ENCODE measurements at places on chromosomes 6 and 20.
A peak's percentile ranks its signal among the peaks of the same experiment; 100 is the strongest.

DNA sequence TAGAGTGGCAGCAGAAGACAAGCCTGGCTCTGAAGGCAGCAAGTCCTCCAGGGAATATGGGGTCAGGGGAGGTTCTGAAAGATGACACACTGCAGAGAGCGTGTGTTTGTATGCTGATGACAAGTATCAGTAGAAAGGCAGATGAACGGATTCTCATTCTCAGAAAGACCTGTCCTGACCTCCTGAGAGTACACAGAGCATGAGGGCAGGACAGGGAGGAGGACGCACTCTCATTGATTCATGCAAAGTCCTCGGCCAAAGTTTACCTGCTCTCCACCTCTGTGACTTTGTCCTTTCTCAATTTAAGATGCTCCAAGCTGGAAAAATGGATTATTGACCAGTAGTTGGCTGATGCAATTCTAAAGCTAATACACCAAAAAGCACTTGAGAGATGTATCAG is 156.7 kb downstream of the LPA start:
- no peak for DNase-seq

- no peak for DNase-seq
Measured at GRCh38 chr6:20954315-20954714, 420.1 kb downstream of the CDKAL1 start.

DNA sequence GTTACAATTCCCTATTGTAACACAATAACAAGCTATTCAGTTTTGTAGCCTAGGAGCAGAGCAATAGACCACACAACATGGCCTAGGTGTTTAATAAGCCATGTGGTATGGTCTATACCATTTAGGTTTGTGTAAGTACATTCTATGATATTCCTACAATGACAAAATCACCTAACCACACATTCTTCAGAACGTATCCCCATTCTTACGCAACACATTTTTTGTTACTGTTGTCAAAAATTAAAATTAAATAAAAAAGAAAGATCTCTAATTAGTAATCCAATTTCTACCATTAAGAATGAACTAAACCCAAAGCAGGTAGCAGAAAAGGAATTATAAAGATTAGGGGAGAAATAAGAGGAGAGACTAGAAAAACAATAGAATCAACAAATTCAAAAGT is 44.0 kb downstream of the RANBP9 start:
- peak; percentile 38 for DNase-seq

DNA sequence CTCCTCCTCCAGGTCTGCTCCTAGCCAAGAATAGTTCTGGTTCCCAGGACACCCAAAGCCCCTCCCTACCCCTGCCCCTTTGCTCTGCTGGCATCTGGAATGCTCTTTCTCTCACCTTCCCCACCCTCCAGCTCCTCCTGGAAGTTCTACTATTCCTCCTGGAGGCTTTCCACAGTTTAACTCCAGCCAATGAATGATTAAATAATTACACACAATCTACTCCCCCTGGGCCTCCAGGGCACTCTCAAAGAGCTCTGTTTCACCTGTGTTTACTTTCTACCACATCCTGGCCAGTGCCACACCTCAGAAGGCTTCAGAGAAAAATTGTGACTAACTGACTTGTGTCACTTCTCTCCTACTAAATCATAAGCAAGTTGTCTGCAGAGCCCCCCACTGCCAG is 36.2 kb downstream of the GCM1 start:
- no peak for DNase-seq

DNA sequence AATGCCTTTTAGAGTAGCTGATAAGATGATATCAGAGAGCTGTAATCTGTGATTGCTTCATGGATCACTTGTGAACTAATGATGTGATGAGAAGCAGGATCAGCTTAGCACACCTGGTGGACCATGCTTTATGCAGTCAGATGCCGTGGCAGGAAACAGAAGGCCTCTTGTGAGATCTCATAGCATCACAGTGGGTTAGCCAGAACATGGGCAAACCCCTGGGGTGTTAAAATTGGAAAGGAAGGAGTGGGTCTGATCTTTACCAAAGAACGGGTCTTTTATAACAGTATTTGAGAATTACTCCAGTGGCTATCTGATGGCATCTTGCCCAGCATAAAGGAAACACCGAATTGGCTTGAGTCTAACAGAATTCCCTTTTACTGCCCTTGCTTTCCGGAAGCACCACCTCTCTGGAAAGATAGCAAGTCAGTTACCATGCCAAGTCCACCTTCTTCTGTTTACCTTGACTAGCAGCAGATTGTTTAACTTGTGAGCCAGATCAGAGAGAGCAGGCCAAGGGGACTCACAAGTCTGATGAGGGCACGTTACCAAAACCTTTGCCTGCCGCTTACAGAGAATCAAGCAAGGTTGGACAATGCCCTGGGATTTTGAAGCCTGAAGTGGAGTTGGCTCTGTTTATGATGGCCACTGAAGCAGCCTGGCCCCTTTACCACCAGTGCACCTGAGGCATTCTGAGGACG is 20.9 kb upstream of the SRF start:
- DNase-seq = no peak

DNA sequence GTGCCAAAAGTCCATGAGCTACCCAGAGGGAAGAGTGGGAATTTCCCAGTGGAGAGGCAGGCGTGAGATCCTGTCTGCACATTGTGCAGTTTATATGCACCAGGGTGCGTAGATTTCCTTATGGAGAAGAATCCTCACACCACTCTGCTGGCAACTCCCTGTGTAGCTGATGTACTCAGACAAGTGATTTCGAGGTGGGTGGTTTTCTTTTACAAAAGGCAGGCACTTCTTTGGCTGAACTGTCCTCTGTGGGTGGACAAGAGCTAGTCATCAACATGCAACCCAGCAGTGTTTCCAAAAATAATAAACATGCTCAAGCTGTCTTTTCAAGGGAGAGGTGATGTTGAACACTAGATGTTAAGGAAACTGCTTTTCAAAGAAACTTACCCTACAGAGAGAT is 121.7 kb upstream of the NXT1 start:
- DNase-seq = peak; percentile 81

GRCh38 chr20:56796345-56796744 is 167.2 kb downstream of the TFAP2C start:
- DNase-seq = no peak

DNA sequence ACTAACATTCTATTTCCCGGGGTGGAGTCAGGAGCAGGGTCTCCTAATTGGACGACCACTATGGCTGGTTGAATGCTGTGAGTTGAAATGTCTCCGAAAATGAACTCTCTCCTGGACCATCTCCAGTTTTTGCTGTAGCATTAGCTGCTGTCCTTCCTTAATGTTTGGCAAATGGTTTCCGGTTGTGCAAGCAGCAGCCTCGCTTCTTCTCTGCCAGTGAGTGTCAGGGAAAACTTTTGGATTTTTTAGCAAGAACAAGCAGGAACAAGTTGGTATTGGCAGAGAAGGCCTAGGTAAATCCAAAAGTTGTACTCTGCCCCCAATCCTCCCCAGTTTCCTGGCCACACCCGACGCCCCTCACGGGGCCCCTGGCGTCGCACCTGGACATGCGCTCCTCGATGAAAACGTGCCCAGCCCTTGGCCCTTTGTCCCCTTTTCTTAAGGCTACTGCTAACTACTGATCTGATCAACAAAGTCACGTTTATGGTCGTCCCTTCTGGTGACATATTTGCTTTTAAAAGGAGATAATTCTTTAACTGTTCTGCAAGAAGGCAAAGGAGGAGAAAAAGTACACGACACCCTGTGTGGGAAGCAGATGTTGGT is 103.2 kb downstream of the ARMC2 start:
- DNase-seq = peak; percentile 51

DNA sequence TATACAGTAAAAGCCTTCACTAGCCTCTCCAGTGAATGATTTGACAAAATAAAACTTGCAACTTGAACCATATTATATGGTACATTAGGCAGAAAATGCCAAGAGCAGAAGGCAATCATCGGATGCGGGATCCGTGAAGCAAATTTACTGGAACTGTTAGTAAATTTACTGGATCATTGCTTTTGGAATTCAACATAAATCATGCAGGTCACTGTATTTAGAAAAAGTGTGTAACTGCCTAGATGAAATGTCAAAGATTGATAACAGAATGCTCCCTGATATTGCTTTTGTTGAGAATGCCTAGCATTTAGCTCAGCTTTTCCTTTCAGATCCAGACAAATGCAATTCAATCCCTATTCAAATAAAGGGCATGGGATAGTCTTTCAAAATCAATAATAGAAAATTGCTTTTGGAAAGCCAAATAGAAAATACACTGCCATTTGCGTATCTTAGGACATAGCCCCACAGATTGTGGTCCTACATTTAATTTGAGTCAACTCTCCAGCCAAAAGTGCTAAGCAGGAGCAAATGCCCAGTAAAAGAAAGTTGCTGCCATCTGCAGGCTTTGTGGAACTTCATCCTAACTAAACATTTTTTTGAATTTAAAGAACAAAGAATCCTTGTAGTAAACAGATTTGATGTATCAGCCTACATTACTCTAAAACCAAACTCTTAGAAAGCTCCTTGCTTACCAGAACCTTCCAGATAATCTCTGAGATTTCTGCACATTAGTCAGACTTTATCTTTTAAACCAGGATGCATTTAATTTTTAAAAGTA is 109.5 kb upstream of the HSF2 start:
- DNase-seq = peak; percentile 15

DNA sequence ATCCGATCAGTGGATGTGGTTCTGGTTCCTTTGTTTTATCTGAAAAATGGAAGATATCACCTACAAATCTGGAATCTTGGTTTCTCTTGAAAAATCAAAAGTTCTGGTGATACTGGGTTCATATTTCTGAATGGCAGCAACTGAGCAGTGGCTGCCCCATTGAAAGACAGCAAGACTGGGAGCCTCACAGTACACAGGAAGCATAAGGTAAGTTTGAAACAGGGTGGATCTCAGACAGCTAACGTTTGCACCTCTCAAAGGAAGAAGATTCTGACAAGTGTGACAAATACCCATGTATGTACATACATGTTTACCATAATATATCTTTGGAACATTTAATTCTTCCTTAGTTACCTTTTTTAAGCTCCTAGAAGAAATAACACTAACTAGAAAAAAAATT is at the start of gene SAMD3:
TSS of gene SAMD3 (minus strand) at position 177 of the 400 bp plus-strand sequence. CDS start 7,678 bp downstream, outside the sequence.
- DNase-seq = no peak

- DNase-seq = no peak
Measured at GRCh38 chr6:14635195-14635594, 517.6 kb downstream of the CD83 start.

DNA sequence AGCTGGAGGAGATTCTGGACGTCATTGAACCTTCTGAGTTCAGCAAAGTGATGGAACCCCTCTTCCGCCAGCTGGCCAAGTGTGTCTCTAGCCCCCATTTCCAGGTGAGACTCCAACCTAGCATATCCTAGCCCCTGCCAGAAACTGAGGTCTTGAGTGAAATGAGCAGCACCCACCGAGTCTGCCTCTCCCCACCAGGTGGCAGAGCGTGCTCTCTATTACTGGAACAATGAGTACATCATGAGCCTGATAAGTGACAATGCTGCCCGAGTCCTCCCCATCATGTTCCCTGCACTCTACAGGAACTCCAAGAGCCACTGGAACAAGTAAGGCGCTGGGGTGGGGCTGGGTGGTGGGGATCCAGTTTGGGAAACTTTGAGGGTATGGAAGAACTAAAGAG is 4.6 kb downstream of the MEA1 start:
- DNase-seq = peak; percentile 37

- DNase-seq = no peak
Measured at GRCh38 chr6:49898904-49899566, 32.7 kb upstream of the CRISP1 start.

- DNase-seq = no peak
Measured at GRCh38 chr6:5838656-5839396, 167.9 kb downstream of the NRN1 start.

DNA sequence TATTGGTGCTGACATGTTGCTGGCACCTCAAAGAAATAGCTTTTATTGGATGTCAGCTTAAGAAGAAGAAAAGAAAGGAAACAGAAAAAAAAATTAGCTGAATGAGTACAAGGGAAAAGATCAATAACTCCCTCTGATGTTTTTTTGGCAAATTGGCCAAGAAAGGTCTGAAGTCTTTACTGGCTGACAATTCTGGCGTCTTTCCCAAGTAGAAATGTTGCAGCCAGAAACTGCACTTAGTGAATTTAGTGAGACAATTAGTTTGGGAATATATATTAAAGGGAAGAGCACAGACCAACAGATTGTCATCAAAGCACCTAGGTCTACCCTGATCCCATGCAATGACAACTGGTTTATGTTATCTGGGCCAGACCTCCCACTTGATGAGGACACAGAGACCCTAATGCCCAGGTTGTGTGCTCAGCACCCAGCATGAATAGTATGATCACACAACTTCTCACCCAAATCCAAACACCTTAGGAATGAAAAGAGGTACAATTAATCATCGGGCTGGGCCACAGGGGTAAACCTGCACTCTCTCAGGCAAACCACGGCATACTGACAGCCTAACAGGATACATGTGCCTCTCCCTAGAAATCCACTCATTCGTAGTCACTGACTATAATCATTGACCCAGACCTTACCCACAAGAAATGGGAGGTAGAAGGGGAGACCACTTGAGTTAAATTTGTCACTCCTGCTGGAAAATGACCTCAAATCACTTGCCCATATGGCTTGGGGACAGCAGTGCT is 612.3 kb upstream of the ARID1B start:
- no peak for DNase-seq

DNA sequence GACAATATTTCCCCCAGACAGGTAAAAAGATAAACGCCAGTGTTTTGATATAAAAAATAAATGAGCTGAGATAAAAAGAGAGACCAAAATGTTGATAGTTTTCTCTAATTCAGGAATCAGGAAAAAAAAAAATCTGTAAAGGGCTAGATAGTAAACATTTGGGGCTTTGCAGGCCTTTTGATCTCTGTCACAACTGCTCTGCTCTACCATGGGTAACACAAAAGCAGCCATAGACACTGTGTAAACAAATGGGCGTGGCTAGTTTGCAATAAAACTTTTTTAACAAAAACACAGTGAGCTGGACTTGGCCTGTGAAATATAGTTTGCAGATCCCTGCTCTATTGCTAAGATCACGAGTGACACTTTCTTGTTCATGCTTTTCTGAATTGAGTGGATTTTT is 219.1 kb upstream of the STXBP5 start:
- no peak for DNase-seq

GRCh38 chr6:67221226-67221625 is 1413.9 kb upstream of the ADGRB3 start:
- DNase-seq = peak; percentile 50

GRCh38 chr6:161152907-161153662 is 120.8 kb downstream of the AGPAT4 start:
- no peak for DNase-seq

- peak; percentile 19 for DNase-seq
Measured at GRCh38 chr6:1609041-1609647, 571 bp upstream of the FOXC1 start.

DNA sequence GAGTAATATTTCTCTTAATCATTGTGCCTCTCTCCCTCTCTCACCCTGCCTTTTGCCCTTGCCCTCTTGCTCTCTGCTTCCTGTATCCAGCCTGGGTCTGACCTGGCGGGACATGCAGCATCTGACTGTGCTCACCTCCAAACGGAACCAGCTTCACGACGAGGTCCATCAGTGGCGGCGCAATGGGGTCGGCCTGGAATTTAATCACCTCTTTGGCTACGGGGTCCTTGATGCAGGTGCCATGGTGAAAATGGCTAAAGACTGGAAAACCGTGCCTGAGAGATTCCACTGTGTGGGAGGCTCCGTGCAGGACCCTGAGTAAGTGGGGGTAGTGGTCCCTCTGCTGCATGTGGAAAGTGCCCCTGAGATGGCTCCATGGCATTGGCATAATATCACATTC is 65.9 kb downstream of the BFSP1 start:
- no peak for DNase-seq

- DNase-seq = no peak
Measured at GRCh38 chr20:59385480-59385879, 85.1 kb downstream of the EDN3 start.
